AG10803 (cell line): ENCODE measurements at places on chromosomes 4 and X.

DNA sequence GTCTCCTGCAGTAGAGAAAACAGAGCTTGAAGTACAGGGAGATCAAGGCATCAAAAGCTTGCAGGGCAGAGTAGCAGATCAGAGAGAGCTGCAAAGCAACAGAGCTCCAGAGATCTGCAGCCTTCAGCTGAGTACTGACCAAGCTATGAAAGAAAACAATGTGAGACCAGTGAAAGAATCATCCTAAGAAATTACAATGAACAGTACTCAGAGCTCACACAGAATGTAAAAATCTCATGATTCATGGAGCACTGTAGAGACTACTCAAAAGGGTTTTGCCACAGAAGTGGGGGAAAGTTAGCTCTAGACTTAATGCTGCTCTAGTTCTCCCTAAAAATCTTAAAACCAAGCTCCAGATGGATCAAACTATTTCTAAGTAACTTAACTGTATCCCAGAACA, 80.0 kb upstream of the MAB21L2 start:
- peak; percentile 24 for DNase-seq

- DNase-seq, result no peak
Measured at GRCh38 chrX:34809096-34809495, 133.5 kb upstream of the FAM47B start.

DNA sequence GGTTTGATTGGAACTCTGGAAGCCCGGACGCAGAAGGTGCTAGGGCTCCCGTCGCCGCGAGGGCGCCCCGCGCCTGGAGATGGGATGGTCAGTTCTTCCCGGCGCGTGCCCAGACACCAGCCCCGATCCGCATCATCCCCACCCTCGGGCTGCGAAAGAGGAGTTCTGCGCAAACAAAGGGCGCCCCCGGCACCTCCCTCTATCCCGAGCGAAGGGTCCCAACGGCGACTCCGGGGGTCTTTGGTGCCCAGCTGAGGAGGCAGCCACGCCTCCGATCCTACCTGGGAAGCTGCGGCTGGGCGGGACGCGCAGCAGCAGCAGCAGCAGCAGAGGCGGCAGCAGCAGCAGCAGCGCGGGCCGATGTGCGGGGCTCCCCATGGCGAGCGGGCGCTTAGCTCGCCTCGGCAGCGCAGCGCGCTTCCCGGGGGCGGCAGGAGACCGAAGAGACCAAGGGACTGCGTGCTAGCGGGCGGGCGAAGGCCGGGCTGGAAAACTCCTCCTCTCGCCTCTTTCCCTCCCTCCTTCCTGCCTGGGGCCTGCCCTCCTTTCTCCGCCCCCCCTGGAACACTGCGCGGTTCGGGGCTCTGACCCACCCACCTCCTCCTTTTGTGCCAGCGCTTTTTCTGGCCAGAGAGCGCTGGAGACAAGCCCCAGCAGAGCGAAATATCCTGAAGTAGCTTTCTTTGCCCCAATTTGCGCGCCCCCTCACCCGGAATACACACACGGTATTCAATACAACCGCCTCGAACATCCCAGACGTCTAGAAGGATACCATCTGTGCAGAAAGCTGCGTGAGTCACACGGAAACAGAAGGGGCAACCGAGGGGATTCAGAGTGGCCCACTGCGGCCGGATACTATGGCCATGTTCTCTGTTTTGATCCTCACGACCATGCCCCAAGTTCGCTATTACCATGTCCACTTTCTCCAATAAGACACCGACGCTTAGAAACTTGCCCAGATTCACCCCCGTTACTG, at the start of gene SRPX:
Gene SRPX (minus strand): TSS at position 457 of the 976 bp plus-strand sequence. CDS start 79 bp downstream, at position 378.
- DNase-seq, result peak; percentile 50

DNA sequence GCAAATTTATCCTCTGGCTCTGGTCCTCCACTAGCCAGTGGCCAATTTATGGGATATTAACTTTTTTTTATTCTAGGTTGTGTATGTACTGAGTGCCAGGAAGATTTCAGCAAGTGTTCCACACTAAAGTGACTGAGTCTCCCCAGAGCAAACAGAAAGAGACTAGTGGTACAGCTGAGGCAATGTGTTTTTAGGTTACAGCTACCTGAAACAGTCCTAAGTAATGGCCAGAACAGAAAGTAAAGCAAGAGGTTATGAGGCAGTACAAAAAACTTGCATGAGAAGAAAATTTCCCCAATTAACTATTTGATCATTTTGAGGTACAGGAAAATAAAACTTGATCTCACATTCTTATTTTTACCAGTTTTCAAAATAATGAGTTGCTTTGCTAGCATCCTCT, 31.2 kb downstream of the PRDM8 start:
- no peak for DNase-seq

- no peak for DNase-seq
Measured at GRCh38 chr4:52728691-52729240, 22.5 kb downstream of the ERVMER34-1 start.

DNA sequence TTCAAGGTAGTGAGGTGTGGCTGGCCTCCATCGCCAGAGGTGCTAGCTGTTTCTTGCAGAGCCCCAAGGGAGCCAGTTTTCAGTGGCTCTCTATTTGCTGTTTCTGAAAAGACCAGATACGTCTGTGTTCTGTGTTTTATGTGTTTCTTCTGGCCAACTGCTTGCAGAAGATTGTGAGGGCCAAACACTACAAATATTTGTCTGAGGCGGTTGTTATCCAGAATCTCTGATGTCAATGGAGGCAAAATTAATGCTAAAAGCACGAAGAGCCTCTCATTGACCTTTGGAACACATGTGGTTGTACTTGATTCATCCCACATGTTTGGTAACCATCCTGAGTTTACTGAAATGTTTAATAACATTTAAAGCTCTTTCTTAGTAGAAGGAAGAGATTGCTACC, 113.9 kb downstream of the CT47B1 start:
- DNase-seq, result peak; percentile 96
